Fibroblast of skin of left quadriceps (primary cell): ENCODE measurements at places on chromosomes 6 and 20.

DNA sequence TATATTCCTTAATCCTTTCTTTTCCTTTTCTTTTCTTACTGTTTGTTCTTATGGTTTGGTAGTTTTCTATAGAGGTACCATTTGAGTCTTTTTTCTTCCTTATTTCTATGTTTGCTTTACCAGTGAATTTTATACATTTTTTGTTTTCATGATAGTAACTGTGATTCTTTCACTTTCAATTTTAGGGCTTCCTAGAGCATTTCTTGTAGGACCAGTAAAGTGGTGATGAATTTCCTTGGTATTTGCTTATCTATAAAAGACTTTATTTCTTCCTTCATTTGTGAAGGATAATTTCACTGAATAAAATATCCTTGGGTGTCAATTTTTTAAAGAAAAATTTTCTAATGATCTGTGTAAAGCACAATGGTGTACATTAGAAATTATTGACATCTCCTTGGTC, 637.4 kb downstream of the CD109 start:
- no peak for DNase-seq

GRCh38 chr6:7235712-7236305, 77.2 kb downstream of the SSR1 start:
- no peak for DNase-seq

DNA sequence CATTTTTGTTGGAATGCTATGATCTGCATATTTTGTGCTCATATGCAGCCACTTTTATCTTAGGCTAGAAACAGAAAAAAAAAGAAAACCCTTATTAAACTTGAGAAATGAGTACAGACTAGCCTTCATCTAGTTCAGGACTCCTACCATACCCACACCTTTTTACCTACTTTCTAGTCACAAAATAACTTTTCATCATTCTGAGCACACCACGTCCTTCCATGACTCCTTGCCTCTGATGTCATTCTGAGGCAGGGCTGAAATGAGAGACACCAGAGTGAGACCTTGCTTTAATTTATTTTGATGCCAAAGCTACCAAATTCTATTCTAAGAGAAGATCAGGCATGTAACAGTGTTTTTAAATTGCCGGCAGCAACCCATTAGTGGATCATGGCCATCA, 38.8 kb downstream of the SNX3 start:
- DNase-seq: no peak

DNA sequence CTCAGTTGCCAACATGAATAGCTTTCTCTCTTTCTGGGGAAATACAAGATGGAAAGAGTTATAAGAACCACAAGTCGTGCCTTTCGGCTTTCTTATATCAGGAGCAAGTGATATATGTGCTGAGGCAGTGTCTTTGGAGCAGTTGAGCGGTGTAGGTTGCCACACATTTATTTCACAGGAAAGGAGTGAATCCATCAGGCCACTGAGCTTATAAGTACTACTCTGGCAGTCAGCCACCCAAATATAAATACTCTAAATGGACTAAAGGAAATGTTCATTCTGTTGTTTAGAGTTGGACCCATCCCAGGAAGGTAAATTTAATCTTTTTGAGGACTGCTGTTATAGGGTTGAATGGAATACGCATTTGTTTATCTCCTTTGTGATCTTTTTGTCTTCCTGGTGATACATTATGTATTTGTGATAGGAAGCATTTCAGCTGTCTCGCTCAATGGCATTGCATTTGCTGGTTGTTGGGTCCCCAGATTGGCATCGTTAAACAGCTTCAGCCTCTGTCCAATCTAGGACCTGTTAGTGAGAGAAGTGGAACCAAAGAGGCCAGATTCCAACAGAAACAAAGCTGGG, 139.7 kb downstream of the SOBP start:
- no peak for DNase-seq

- DNase-seq: no peak
These were observed 8.7 kb downstream of the MMP24OS start for GRCh38 chr20:35269055-35269781.

DNA sequence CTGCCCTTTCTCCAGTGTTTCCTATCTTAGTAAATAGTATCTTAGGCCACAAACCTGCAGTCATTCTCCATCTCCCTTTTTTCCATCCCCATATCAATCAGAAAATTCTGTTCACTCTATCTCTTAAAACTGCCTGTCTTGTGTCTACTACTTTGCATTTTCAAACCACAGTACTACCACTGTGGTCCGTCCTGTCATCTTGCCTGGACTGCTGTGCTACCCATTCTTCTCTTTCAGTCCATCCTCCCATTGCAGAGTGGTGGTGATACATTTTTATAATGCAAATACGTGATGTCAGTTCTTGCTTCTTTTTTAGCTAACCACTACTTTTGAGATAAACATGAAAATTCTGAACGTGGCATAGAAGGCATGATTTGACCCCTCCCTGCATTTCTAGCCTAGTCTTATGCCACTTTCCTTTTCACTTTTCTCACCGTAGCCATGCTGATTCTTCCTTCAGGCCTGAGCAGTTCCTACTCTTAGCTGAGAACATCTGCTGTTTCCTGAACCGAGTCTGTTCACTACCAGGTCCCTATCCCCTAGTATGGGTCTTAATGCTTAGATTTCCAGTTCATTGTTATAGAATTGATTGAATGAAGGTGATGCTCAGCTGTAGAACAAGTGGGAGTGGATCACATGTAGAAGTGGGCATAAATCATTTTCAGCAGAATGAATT, 13.8 kb downstream of the TBPL1 start:
- no peak for DNase-seq

- no peak for DNase-seq
These were observed 44.9 kb downstream of the SNX9 start for GRCh38 chr6:157867981-157868380.

DNA sequence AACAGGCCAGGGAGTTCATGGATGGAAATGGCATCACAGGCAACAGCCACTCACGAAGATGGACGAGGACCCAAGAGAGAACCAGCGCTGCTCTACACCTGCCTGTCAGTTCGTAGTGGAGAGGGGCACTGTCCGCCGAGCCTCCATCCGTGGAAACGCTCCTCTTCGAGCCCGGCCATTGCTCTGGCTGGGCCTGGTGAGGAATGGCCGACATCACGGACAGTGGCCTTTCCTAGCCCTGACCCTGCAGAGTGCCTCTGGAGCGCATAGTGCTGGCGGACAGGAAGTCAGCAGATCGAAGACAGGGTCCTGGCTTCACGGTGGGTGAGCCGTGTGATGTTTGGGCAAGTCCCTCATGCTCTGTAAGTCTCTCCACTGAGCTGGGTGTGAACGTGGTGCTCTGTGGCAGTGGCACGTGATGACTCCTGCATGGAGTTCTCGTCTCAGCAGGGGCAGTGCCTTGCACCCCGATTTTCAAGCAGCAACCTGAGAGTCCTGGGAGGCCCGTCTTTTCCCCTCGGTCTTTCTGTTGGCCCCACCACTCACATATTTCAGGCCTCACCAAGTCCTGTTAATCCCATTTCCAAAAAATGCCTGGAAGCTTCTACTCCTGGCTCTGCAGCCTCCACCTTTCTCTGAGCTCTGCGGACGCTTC, 214.4 kb downstream of the ERMARD start:
- no peak for DNase-seq

DNA sequence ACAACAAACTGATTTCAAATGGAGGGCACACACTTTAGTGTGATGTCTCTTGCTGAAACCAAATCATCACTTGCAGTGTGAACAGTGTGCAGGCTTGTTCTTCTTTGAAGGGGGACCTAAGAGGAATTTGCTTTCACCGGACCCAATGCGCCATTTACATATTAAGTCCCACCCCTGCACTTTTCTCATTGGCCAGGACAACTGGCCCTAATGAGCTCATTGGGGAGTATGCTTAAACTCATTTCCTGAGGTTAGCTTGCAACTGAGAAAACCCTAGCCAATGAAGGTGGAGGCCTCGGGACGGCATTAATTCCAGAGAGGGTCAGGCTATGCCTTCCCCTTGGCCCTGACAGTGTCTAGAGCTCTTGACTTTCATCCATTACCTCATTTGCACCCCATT, 58.7 kb downstream of the VEGFA start:
- DNase-seq: no peak

DNA sequence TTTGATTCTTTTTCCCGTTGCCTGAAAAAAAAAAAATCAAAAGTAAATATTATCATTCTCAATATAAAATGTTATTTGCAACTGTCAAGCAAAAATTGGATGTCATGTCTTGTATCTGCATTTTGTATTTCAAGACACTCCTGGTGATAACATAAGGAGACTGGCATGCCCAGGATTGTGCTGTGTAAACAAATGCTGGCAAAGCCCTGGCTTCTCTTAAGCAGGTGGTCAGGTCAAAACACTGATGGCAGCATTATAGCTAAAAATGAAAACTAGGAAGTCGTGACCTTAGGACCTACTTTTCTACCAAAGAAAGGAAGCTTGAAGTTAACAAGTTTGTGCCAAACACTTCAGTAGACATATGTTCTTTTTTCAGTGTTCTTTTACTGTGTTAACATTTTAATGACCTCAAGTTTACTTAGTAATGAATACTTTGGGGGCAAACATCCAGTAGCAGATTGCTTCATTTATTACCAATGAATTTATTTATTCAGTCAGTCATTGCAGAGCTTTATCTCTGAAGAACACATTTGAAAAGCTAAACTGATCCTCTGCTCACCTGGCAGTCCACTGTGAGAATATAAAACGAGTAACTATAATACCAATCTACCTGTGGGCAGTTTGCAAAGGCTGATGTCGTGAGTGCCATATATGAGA, 243.1 kb upstream of the FLRT3 start:
- no peak for DNase-seq

DNA sequence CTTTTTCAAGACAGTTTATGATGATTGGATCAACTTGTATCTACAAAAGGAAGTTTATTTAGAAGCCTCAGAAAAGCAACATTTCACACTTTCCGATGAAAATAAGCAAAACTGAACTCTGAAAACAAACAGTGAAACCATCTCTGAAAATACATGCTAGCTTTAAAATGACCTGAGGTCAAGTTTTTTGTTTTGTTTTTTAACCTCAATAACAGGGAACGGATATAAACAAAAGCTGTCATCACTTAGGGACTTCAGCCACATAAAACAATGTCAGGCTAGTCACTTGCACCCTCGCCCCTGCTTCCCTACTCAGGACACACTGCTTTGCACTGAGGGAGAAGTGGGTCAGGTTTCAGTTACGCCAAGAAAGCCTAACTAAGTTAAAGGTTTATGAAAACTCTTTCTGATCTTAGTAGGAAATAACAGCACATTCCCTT, 11.6 kb downstream of the BACH2 start:
- DNase-seq: no peak

GRCh38 chr6:145609521-145609920, 125.8 kb downstream of the EPM2A start:
- no peak for DNase-seq

DNA sequence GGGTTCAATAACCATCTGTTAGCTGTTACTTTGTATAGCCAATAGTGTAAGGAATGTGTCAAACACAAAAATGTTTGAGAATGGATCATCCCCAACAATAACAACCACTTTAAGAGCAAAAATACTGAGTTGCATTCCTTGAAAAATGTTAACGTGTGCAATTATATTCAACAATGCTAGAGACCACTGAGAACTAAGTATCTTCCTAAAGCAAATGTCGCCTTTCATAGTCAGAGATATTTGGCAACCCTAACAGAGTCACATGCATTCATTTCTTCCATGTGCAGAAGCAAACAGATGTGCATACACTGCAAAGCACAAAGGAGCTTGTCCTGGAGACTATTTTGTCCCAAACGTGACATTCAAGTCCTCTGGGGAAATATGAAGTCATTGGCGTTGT, 448.6 kb downstream of the GJA1 start:
- no peak for DNase-seq

DNA sequence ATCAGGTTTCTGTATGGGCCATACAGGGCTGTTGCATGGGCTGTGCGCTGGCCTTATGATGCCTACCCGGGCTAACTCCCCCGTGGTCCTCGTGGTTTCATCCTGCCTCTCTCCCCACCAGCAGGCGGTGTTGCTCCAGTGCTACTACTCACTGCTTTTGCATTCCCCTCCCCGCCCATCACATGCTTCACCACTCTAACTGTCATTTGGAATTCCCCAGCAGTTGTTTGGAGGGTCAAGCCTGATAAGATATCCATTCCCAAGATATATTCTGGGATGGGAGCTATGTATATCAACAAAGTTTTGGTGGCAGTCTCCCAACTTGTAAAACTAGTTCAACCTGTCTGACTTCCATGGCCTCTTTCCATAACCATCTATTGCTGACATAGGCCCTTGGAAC, 233.2 kb upstream of the SOX4 start:
- DNase-seq: no peak

- DNase-seq: no peak
These were observed 3.6 kb downstream of the MAP3K7 start for GRCh38 chr6:90583179-90583835.

DNA sequence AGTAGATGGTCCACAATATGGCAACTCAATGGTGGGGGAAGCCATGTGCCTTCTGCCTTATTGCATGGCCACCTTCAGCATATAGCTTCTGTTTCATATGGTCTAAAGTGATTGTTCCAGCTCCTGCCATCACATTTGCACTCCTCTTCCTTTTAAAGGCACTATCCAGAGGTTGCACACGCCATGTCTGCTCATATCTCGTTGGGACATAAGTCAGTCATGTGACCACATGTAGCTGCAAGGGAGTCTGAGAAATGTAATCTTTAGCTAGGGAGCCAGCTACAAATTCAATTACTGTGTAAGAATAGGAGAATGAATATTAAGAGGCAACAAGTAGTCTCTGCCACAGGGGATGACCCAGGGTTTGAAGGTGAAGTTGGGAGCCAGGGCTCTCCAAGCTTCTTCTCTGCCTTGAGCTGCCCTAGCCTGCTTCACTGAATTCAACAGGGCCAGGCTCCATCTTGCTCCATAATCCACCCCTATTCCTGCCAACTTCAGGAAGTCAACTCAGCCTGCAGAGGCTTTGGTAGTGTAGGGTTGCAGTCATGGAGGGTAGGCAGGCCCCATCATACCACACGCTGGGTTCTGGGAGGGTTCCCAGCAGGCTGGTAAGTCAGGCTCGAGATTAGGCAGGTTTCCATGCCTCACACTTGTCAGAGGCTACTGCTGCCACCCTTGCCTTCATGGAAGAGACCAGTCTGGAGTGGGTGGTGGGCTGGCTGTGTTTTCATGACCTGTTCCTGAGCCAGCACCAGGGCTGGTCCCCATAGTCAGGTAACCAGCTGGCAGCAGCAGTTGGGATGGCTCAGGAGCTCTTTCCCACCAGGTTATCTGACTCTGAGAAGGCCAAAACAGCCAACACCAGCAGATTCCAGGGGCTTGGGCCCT, 56.7 kb upstream of the SAYSD1 start:
- DNase-seq: no peak

GRCh38 chr20:35232575-35232974, 6.1 kb downstream of the MMP24 start:
- DNase-seq: peak; percentile 78

DNA sequence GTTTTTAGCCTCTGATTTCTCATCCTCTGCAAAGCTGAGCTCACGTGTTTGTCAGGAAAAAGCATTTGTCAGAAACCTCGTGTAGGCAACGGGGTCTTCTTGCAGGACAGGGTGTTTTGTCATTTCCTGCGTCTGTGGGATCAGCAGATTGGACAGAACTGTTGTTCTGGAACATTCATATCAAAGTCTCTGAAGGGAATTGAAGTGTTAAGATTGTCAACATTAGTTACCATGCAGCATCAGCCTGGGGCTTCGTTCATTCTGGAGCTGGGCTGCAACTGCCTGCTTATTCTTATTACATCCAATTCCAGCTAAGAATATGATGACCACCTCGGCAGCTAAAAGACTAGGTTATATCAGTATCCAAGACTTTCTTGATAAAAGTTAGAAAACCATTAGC, 71.0 kb upstream of the RALGAPA2 start:
- DNase-seq: no peak
